ENCODE measurements at places on chromosomes 7 and 10.

DNA sequence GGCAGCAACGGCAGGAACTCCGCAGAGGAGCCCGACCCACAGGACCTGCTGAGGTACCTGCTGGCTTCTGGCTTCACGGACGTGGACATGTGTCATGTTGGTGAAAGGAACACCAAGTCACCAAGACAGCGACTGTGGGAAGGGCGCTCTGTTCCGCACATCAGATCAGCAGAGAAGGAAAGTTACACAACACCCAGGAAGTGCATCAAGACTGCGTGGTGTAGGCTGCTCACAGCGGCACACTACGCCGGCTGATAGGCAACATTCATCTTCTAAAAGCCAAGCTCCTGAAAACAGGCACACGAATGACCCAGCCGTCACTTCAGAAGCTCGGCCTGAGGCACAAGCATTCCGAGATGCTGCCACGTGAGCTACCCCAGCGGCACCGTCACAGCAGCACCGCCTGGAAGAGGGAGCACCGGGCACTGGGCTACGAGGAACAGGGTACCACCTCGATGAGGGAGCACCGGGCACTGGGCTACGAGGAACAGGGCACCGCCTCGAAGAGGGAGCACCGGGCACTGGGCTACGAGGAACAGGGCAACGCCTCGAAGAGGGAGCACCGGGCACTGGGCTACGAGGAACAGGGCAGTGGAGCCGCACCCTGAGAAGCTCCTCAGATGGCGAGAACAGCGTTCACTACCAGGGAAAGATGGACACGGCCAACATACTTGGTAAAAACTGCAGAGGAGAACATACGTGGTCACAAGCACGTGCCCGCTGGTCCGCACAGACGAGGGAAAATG is 86.7 kb downstream of the MAD1L1 start:
- DNase-seq = no peak

GRCh38 chr7:1847260-1848001 is 177.4 kb downstream of the ELFN1 start:
- no peak for DNase-seq

DNA sequence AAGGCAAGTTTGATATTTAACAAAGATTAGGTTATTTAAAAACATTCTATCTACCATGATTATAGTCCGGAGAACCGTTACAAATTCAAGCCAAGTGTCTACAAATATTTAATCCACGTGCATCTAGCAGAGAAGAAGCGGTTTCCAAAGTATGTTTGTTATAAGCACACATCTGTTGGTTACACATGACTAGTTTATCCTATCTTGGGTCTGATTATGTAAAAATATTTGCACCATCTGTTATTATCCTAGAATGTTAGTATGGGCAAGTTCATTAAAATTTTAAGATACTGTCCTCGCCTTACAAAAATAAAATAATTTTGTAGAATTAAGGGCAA is 289.2 kb upstream of the VSTM2A start:
- DNase-seq = no peak

GRCh38 chr10:21352886-21353285 is 172.6 kb downstream of the SKIDA1 start:
- no peak for DNase-seq

DNA sequence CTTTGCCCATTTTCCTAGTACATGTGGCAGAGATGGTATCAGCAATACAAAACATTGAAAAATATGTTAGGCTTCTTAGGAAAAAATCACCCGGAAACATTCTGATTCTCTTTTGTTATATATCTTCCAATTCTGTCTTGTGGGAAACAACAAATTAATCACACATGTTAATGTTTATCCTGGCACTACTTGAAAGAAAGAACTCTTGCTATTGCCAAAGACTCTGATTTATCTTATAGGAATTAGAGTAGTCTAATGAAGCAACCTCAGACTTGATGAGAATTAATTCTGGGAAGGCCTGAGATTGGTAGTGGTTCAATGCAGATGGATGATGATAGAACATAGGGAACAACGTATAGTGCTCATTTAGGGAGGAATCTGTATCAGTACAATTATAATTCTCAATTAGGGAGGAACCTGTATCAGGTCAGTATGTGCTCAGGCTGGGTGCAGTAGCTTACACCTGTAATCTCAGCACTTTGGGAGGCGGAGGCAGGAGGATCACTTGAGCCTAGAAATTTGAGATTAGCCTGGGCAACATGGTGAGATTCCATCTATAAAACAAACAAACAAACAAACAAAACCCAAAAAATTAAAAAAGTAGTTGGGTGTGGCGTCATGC is 50.7 kb downstream of the TAS2R16 start:
- DNase-seq = no peak
